Activated T-cell treated with anti-CD3 and anti-CD28 coated beads for 24 hours (primary cell): ENCODE measurements at places on chromosomes 7 and 10.

DNA sequence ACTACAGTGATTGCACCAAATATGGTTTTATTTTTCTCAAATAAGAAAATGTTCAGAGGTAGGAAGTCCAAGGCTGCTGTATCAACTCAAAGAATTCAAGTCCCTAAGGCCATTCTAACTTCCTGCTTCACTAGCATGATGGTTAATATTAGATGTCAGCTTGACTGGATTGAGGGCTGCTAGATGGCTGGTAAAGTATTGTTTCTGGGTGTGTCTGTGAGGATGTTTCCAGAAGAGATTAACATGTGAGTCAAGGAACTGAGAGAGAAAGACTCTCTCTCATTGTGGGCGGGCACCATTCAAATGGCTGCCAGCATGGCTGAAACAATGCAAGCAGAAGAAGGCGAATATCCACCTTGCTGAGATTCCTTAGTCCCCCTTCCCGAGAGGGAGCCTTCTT is 77.4 kb upstream of the NRBF2 start:
- DNase-seq = no peak

GRCh38 chr7:1391449-1391848 is 67.8 kb downstream of the MICALL2 start:
- DNase-seq = no peak

DNA sequence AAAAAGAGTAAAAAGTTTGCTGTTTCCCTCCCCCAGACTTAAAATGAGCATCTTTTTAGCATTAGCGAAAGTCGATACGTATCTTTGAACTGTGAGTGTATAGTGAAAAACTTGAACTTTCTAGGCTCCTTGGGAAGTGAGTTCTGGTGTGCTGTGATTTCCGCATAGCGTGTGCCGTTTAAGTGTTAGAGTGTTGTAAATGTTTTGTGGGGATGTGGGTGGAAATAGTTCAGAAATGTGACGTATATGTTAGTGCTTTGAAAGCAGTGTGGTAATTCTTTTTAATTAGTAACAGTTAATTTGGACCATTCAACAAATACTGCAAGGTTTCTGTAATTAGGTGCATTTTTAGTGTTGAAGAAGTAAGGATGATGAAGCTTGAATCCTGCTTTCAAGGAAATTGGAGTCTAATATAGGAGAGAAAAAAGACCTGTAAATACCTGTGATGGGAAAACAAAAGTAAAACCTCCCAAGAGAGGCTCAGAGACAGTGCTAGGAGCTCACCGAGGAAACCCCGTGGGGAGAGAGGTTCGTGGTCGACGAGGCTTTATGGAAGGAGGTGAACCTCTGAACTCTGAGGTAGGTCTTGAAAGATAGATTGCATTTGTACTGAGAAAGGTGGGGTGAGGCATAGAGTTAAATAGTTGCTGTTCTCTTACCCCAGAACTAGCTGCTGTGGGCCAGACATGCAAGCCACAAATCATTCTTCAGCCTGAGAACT is 40.8 kb downstream of the RBM33 start:
- no peak for DNase-seq

- no peak for DNase-seq
These were observed 45.1 kb upstream of the ADAM12 start for GRCh38 chr10:126433351-126433750.

DNA sequence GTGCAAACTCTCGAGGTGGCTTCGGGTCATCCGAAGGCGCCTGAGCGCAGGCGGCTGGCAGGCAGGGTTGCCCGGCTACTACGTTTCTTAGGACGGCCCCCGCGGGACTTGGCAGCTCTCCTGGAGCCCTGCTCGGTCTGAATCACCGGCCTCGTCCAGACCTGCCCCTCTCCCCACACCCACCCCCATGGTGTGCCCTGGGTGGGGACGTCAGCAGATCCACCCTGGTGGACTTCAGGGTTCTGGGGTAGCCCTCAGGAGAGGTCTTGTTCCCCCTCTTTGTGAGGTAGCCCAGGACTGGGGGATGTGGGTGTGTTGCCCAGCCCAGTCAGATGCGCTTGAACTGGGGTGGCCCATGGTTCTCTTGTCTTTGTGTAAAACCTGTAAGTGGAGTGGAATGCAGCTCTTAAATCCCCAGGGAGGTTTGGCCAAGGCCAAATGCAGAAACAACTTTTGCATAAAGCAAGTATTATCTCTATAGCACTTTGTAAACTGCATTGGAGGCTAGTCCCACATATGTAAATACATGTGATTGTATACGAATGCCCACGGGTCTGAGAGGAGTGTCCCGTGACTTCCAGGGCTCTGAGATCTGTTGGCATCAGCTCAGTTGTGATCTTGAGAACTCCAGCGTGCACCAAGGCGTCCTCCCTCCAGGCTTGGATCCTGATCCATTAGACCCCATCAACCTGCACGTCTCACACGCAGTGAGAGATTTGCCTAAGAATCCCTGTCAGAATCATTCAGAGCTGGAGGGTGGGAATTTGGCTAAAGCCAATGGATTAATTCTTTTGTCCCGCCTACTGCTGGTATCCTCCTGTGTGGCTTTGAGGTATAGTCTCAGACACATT is 1.8 kb downstream of the PFKFB3 start:
- no peak for DNase-seq
